ENCODE measurements at places on chromosomes 2 and 18.

DNA sequence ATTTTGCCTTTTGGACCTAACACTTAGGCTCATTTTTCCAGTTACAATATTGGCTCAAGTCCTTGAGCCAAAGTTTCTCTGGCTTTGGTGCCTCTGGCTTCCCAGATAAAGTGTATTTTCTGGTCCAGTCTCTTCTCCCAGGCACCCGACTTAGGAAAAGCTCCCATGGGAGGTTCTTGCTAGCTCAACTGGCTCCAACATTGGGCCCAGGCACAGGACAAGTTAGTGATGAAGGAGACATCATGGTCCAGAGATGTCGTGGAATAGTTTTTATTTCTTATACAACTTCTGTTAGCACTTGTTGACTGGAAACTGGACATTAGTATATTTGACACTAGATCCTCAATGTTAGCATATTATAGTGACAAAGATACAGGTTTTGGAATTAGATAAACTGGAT, 8.2 kb upstream of the ZEB2 start:
- H3K4me1 ChIP-seq, result peaks cover 17% of the 10 kb centered on the region
- H3K27ac ChIP-seq, result peak overlapping the region; percentile 35
- H3K27me3 ChIP-seq, result peaks cover 19% of the 10 kb centered on the region

GRCh38 chr2:86249176-86249575, 49.9 kb downstream of the MRPL35 start:
- H3K27me3 ChIP-seq, result no peaks in the 10 kb centered on the region
- no peak for DNase-seq
- H3K4me1 ChIP-seq, result peaks cover 6% of the 10 kb centered on the region
- H3K27ac ChIP-seq, result no peak overlapping the region
- no peak overlapping the region for H3K4me3 ChIP-seq

DNA sequence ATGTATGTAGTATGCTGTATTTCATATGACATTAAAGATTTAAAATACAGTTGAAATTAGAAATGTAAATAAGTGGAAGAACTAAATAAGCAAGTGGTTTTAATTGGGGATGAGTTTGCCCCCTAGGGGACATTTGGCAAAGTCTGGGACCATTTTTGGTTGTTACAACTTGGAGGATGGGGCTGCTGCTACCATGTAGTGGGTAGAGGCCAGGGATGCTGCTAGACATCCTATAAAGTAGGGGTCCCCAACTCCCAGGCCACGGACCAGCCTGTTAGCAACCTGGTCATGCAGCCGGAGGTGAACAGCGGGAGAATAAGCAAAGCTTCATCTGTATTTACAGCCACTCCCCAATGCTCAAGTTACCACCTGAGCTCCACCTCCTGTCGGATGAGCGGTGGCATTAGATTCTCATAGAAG, 27.9 kb upstream of the ASNSD1 start:
- H3K27ac ChIP-seq, result no peak overlapping the region
- no peak overlapping the region for H3K4me3 ChIP-seq
- DNase-seq, result no peak

- peak overlapping the region; percentile 99 for H3K4me3 ChIP-seq
- H3K36me3 ChIP-seq, result peaks cover 27% of the 10 kb centered on the region
- DNase-seq, result peak; percentile 93
- H3K4me1 ChIP-seq, result peaks cover 54% of the 10 kb centered on the region
Observed at GRCh38 chr2:96868555-96869280, 1.2 kb downstream of the SEMA4C start.

- H3K36me3 ChIP-seq, result no peaks in the 10 kb centered on the region
- H3K27me3 ChIP-seq, result peaks cover 4% of the 10 kb centered on the region
- no peak overlapping the region for H3K27ac ChIP-seq
- no peak for DNase-seq
Observed at GRCh38 chr2:112829961-112830681, 6.5 kb downstream of the IL1B start.

GRCh38 chr2:88658326-88658725, 31.1 kb upstream of the EIF2AK3 start:
- DNase-seq, result no peak
- H3K27ac ChIP-seq, result peak overlapping the region; percentile 75
- no peaks in the 10 kb centered on the region for H3K27me3 ChIP-seq
- no peak overlapping the region for H3K4me3 ChIP-seq
- H3K36me3 ChIP-seq, result no peaks in the 10 kb centered on the region
